Stimulated activated CD8-positive, alpha-beta memory T cell treated with anti-CD3 and anti-CD28 coated beads, Interleukin-7, amount 100 ng/mL, for 1 hour (primary cell): ENCODE measurements at places on chromosomes 16 and 17.

- no peak for DNase-seq
Measured at GRCh38 chr17:41403404-41404023, 6.1 kb upstream of the KRT31 start.

DNA sequence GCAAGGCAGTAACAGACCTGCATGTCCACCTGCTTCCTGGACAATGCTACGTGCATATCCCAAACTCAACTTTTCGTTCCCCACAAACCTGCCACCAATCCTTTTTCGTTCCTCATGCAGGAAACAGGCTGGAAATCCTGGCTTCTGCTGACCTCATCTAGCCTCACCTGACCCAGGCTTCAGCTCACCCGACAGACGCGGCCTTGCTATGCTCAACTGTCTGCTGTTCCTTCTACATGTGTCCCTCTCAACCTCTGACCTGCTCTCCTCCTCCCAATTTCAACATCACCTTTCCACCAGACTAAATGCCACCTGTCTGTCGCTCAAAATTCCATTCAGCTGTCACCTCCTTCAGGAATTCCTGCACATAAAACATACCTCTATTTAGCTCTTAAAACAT is 44.5 kb downstream of the XPO6 start:
- DNase-seq, result no peak

DNA sequence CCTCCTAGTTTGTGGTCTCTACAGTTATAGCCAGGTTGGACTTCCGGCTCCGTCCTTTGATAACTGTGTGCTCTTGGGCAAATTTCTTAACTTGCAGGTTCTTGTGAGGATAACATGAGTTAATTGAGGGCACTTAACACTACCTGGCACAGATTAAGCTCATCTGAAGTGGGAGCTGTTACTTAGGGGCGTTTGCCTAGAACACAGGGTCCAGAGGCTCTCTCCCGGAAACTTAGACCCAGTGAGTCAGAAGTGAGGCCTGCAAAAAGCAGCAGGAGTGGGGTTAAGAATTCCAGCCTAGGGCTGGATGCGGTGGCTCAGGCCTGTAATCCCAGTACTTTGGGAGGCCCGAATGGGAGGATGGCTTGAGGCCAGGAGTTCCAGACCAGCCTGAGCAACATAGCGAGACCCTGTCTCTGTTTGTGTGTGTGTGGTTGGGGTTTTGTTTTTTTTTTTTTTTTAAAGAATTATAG is 1.4 kb downstream of the MVP start:
- no peak for DNase-seq

DNA sequence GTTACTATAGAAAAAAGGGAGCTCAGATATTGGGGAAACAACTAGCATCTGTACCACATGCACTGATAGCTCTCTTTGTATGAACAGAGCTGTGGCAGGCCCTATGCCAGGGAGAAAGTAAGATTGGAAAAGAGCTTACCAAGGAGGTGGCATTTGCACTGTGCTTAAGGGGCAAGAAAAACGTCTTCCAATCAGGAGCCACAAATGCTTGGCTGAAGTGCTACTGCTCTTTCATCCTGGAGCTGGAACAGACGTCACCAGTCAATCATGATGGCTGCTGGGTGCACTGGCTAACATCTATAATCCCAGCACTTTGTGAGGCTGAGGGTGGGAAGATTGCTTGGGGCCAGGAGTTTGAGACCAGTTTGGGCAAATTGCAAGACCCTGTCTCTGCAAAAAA is 218.5 kb downstream of the SEC14L1 start:
- no peak for DNase-seq

- no peak for DNase-seq
Measured at GRCh38 chr17:50184611-50185398, 16.6 kb downstream of the COL1A1 start.
